ENCODE measurements at places on chromosomes 1 and 21.

DNA sequence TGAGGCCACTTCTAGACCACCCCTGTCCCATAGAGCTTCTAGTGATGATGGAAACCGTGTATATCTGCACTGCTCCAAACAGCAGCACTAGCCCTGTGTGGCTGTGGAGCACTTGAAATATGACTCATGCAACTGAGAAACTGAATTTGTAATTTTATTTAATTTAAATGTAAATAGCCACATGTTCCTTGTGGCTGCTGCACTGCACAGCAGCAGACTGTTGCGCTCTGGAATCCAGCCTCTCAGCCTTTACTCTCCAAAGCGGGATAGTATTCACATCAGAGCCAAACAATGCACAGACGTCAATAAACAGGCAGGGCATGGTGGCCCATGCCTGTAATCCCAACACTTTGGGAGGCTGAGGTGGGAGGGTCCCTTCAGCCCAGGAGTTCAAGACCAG is 12.0 kb downstream of the CAPN2 start:
- DNase-seq: no peak

GRCh38 chr1:21007876-21008275 is 168.8 kb downstream of the EIF4G3 start:
- DNase-seq: no peak

- DNase-seq: no peak
Observed at GRCh38 chr1:12447849-12448312, 170.1 kb downstream of the DHRS3 start.

- DNase-seq: no peak
Observed at GRCh38 chr1:172883844-172884243, 166.9 kb downstream of the TNFSF18 start.

DNA sequence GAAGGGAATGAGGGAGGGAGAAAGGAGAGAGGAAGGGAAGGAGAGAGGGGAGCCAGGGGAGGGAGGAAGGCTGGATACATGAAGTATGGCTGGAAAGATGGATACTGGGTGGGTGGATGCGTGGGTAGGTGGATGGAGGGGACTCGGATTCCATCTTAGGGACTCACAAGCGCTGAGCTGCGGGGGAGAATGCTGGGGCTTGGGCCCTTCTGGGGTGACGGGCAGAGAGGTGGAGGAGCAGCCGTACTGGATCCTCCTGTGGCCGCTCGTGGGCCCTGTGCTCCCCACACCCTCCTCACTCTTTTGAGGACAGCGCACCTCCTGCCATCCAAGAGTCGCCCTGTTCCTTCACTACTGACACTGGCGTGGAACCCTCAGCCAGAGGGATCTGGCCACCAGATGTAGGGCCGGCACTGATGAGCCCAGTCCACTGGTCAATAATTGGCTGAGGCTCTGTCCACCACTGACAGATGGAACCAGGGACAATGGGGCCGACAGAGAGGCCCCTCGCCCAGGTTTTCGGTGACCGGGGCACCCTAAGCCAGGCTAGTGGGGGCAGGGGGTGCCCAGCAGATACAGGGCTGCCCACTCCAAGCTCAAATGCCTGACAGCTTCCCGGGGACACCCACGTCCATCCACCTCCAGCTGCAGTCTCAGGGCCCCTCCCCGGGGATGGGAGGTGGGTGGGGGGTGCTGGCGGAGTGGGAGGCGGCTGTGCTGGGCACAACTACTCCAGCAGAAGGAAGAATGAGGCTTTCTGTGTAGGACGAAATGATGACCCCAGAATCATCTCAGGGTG is 4.4 kb upstream of the ACTRT2 start:
- DNase-seq: no peak
